ENCODE measurements at places on chromosomes 12 and 14.

GRCh38 chr12:62250671-62251608 is 9.3 kb upstream of the USP15 start:
- DNase-seq: no peak

DNA sequence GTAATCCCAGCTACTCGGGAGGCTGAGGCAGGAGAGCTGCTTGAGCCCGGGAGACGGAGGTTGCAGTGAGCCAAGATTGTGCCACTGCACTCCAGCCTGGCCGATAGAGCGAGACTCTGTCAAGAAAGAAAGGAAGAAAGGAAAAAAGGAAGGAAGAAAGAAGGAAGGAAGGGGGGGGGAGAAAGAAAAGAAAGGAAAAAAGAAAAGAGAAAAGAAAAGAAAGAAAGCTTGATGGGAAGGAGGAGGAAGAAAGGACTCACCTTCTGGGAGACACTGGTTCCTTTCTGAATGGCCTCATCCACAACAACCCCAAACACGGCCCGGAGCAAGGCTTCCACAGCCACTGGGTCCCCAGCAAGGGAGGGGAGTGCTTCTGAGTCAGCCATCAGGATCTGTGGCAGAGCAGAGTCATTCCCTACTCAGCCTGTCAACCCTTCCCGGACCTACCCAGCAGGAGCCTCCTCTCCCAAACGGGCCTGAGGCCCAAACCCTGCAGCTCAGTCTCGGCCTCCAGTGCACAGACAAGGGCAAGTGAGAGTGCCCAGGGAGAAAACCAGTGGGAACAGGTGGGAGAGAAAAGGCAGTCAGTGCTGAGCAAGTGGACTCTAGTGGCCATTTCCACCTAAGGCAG is 7.3 kb upstream of the ZNF740 start:
- DNase-seq: no peak

DNA sequence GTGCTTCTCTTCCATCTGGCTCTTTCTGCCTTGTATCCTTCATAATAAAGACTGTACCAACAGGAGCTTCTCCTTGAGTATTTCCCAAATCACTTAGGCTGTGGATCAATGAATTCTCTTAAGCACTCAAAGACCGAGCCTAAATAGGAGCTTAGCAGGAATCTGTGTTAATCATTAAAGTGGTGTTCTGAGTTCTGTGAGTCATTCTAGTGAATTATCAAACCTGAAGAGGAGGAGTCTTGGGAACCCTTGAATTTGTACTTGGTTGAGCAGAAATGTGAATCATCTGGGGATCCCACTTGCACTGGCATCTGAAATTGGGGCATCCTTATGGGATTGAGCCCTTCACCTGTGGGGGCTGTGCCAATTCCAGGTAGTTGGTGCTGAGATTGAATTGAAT is 946.2 kb downstream of the BCL11B start:
- no peak for DNase-seq

DNA sequence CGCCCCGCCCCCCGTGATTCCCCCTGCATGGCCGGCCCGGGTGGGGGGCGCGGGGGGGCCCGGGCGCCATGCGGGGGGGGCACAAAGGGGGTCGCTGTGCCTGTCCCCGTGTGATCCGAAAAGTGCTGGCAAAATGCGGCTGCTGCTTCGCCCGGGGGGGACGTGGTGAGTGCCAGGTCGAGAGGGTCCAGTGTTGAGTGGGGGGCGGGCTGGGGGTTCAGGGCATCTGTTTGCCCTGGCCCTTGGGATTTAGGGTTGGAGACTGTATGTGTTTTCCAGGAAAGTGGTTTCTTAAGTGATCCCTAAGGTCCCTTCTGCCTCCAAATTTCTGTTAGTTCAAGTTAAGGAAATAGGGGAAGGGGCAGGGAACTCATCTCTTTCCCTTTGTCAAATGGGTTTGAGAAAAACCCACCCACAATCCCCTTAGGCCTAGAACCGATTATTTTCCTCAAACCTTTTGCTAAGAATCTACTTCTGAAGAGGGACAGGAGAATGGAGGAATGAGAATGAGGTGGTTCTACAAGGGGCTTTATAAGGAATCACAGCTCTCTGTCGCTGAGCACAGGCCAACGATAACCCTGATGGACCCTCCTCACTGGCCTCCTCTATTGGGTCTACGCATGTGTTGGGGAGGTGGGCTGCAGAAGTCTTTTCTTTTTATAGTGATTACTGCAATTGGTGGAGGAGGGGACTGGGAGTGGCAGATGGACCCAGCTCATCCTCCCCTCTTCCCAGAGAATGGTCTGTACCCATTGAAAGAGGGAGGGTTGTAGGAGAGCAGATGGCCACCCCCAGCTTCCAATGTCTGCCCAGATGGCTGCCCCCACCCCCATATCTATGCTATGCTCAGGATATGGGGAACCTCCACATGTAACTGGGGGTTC is 834 bp downstream of the ARHGEF25 start:
- no peak for DNase-seq

- DNase-seq: no peak
Observed at GRCh38 chr12:113007166-113007565, 28.8 kb downstream of the OAS2 start.

DNA sequence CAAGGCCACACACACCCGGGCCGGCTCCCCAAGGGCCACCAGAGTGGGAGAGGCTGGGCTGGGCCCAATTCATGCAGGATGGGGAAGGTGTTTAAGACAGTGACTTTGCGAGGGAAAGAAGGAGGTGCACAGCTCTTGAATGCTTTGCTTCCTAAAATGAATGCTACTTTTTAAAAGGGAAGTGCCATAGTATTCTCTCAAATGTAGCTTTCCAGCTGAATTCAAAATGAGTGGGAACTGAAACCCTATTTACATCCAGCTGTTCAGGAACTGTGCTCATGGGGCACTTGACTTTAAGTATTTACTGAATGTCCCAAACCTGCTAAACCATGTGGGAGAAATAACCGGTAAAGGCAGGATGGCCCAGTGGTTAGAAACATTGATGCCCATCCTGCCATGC is 7.6 kb downstream of the ITPK1 start:
- DNase-seq: no peak

GRCh38 chr12:82635263-82635662 is 51.4 kb upstream of the TMTC2 start:
- DNase-seq: no peak

DNA sequence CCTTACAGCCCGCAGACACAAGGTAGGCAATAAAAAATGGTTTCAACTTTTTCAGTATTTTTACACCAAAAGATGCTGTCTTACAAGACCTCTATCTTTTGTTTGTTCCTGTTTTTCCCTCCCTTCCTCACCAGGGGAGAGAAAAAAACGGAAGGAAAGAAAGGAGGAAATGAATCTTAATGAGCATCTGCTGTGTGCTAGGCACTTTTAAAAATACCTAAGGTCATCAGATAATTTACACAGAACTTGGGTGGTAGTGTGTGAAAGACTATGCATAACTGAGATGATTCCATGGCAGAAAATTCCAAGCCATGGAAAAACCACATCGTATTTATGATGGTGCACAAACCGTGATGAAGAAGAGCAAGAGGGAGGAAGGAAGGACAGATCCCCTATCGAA is 121.2 kb downstream of the DIP2B start:
- no peak for DNase-seq

GRCh38 chr14:73459959-73460358 is 1.6 kb upstream of the NUMB start:
- DNase-seq: no peak

DNA sequence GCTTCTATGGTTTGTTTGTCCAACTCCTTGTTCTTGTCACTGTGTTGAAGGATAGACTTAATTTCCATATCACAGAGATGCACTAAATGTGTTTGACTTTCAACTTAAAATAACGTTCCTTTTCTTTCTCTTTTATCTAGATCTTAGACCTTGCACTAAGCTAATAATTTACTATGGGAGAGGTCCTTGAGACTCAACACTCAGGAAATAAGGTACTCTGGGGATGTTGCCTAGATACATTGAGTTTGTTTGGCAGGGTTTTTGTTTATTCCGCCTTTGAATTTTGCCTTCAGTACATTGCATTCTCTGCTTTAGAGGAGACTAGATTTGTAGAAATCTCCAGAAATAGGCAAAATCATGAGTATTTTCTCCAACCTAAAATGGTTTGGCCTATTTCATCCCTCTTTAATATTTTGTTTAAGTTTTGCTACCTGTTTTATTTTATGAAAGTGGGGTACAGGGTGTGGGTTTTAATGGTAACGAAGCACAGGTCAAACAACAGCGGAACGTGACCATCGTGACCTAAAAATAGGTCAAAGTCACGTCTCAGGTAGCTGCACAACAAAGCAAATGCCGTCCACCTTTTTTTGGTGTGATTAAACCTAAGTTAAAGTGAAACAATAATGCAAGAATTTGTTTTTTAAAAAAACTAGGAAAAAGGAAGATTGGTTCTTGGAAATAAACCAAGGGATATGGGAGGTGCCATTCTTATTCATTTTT is 115.3 kb upstream of the CPSF6 start:
- DNase-seq: peak; percentile 55

All from DMS153 (cell line).